ENCODE measurements at places on chromosomes 11 and 22. TPM values are rescaled to one million over a fixed set of nuclear protein-coding genes. Genes with fewer than 3 reads are reported as not detected.

- peak; percentile 84 for DNase-seq
These were observed 170.4 kb downstream of the SWAP70 start for GRCh38 chr11:9834291-9834690.

The PHETA2 gene
- 29.8 TPM for total RNA-seq

DNA sequence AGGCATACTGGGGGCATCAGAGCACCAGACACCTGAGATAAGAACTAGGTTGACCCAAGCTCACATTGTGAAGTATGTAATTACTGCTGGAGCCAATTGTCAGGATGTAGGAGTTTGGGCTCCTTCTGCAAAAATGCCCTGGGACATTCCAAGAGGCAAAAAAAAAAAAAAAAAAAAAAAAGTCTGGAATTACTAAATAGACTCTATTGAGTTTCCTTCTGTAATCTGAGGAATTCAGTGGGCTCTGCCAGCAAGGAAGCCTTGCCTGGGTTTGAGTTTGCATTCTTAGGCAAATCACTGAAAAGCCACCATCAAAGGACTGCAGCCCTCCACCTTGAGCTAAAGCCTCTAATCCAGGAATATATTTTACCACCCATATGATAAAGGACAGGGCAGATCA, 8.0 kb upstream of the CAVIN3 start:
- peak; percentile 85 for DNase-seq

- DNase-seq = no peak
These were observed 208.0 kb downstream of the C11orf91 start for GRCh38 chr11:33492596-33492995.

The TREH gene
- total RNA-seq = not detected

DNA sequence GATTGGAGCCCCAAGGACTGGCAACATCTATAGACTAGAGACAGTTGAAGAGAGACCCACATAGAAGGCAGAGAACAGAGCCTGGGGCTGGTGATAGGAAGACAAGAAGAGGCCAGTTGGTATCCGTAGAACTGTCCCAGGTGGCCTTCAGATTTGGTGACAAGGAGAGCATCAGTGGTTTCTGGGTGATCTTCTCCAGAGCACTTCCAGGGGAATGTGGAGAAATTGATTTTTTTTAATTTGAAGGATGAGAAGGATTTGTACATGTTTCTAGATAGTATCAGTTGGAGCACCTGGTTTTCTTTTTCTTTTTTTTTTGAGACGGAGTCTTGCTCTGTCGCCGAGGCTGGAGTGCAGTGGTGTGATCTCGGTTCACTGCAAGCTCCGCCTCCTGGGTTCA, 14.8 kb downstream of the SLC3A2 start:
- no peak for DNase-seq

DNA sequence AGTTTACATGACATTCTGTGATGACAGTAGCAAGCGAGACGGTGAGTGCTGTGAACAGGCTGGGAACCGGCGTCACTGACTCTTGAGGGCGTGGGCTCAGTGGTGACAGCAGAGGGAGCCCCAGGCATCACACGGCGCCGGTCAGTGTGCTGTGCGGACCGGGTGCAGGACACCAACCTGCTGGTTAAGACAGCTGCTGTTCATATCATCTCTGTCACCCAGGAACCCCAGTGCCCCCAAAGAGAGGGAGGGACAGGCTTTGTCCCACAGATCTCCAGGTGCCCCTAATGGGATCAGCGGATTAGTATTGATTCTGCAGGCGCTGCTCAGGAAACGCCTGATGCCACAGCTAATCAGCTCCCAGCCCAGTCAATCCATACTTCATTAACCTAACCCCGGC, 18.4 kb downstream of the B3GAT1 start:
- DNase-seq = no peak

DNA sequence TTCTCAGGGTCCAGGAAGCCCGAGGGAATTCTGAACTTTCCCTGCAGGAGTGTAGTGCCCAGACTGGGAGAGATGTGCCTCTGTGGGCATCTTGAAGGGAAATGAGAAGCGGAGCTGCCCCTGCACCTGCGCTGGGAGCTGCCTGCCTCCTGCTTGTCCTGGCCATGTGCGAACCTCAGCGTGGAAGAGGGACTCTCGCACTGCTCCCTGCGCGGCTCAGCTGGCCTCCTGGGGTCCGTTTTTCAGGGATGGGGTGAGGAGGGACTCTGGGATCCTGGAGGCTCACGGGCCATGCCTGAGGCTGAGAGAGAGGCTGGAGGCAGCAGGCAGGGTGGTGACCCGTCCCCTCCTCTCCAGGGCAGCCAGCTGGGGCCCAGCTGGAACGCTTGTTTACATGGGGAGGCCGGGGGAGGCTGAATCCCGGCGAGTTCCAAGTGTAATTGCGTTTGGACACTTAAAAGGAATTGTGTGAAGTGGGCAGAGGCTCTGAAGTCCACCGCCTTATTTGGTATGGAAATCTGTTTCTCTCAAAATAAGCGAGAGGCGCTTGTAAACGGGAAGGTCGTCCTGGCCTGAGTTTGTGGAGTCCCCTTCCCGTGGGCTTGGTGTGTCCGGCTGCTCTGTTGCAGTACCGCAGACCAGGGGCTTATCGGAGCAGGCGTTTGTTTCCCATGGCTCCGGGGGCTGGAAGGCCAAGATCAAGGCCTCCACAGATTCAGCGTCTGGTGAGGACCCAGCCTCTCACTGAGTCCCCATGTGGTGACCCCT, 1.2 kb upstream of the MRGPRF start:
- no peak for DNase-seq

GRCh38 chr22:43039800-43040199, 24.9 kb upstream of the PACSIN2 start:
- DNase-seq = no peak

- DNase-seq = peak; percentile 65
These were observed 61.9 kb downstream of the EHF start for GRCh38 chr11:34682825-34683224.

DNA sequence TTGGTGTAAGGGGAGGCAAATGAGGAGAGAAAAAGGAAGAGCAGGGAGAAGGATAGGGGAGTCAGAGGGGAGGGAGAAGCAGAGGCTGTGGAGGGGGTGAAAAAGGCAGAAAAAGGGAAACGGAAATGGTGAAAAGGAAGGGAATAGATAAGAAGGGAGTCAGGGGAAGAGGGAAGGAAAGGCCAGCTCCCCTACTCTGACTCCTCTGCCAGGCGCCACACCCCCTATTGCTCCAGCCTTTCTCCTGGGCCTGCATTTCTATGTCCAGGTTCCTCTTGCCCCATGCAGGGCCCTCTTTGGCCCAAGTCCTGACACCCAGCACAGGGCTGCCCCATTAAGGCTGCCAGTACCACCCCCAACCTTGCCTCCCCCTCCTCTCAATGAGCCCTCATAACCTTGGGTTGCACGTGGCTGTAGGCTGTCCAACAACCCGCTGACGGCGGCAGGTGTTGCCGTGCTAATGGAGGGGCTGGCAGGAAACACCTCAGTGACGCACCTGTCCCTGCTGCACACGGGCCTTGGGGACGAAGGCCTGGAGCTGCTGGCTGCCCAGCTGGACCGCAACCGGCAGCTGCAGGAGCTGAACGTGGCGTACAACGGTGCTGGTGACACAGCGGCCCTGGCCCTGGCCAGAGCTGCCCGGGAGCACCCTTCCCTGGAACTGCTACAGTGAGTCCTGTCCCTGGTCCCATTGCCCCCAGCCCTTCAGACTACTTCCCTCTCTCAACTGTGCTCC, 3.4 kb upstream of the NHERF4 start:
- DNase-seq = no peak

DNA sequence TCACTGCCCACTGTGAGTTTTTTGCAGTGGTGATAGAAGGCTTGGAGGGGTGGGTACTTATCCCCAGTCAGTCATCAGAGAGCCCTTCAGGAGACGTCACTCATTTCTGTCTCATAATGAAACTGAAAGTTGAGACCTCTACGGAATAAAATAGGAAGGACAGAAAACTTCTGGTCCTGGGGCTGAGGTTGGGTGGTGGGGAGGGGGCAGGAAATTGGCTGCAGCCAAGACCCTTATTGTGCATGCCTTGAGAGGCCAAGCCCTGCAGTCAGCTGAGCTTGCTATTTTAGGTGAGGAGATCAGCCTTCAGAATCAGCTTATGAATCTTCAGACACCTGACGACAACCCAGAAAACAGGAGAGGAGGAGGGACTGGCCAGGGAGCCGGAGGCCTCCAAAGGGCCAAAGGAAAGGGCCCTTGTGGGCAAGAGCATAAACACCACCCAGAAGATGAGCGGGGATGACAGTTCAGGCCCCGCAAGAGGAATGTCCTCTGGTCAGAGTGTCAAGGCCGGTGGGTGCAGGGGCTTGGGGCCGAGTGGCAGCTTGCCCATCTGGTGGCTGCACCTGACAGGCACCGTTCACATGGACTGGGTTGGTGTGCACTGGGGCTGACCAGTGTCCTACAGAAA, 17.9 kb upstream of the ADA2 start:
- no peak for DNase-seq

DNA sequence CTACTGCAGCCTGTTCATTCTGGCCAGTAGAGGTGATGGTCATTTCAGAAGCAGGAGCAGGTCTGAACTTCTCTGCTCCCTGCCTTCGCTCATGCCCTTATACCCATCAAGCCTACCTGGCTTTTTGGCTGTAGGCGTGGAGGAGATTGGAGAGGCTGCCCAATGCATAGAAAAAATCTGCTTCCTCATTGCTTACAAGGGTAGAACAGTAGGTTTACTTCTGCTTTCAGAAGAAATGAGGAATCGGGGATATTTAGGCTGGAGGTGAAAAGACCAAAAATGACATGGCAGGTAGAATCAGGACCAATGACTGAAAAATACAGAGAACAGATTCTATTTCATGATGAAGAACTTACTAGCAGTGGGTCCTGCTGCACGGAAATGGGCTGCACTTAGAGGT, 72.9 kb upstream of the YWHAH start:
- DNase-seq = no peak

DNA sequence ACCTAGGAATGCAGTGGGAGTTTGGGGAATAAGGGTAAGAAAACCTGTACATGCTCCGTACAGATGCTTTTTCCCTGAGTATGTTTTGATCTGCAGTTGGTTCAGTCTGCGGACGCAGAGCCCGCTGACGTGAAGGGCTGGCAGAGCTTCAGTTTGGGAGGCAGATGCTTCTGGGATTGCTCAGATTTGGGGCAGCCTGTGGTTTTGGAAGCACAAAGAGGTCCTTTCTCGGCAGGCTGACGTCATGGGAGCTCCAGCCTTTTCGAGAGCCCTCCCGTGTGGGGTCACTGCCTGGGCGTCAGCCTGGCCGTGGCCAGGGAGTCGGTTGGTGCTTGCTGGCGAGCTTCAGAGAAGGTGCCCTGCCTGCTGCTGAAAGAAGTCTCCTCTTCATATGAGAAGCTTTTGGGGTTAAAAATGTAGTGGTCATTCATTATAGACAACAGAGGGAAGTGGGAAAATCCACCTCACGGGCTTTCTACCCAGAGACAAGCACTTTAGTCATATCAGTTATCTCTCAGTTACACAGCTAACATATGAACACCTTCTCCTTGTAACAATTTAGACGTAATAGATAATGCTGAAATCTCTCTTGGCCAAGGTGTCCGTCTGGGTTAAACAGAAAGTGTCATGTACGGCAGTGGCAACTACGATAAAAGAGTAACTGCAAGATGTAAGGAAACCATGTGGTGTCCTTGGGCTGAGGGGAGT, 26.8 kb downstream of the TPCN2 start:
- DNase-seq = peak; percentile 99

The FAM168A gene
- total RNA-seq = 15.5 TPM

GRCh38 chr11:68950270-68950669, 30.5 kb downstream of the MRGPRD start:
- peak; percentile 4 for DNase-seq

DNA sequence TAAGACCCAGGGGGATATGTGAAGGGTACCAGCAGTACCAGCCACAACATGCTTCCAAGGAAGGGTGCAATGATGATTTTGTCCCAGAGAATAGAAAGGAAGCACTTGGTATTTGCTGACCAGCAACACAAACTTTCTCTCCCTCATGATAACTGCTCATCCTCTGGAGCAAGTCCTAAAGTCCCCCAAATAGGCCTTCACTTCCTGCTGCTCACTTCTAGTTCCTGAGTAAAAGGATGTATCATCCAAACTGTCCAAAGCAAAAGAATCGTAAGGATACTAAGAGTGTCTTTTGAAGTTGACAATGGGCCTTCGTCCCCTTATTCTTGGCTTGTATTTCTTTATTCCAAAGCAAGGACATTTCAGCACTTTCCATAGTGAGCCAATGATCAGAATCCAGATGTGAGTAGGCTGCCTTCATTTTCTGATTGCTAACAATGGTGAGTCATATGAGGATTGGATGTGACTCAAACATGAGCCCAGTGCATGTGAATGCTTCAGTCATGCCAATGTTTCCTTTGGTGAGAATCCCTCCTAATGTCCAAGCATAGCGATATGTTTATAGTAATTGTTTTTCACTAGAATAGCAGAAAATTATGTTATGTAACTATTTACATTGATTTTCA, 243.4 kb upstream of the POU2AF2 start:
- peak; percentile 95 for DNase-seq

DNA sequence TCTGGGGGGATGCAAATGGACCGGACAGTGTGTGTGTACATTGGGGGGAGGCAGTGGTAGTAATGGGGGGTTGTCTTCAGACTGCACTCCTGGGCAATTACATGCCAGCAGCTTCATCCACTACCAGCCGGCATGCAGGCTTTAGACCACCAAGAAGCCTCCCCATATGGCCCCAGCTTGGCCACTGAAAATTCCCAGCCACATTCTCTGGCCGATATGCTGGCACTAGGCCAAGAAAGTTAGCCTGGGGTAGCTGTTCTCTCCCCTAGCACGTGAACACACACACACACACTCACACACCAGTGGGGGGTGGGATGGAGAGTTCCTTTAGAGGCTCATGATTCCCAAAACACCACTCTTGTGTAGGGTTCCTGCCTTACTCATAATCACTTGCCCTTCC, 3.6 kb upstream of the ROBO3 start:
- no peak for DNase-seq
